Suprapubic skin (tissue), 4 donors: ENCODE measurements at places on chromosomes 7 and 10. TPM values are rescaled to one million over a fixed set of nuclear protein-coding genes. Genes with fewer than 3 reads are reported as not detected.
A peak's percentile ranks its signal among the peaks of the same experiment; 100 is the strongest.

DNA sequence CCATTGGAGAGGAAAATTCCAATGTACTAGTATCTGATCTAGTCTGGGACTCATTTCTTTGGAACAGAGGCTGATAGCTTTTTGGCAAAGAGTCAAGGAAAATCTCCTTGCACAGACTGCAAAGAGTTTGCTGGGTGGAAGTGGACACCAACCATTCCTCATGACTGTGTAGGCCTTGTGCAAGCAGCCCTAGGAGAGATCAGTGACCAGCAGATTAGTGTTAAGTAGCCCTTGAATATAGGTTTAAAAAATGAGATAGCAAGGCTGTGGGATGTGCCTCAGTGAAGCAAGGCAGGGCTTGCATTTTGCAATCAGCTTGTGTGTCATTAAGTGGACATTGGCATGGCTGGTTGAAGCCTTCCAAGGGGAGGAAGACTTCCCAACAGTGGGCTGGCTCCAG, 341.6 kb downstream of the PLXNA4 start:
- DNase-seq, result no peak
- no peak overlapping the region for H3K27ac ChIP-seq
- H3K36me3 ChIP-seq, result no peaks in the 10 kb centered on the region
- no peak overlapping the region for H3K4me3 ChIP-seq
- H3K4me1 ChIP-seq, result peaks cover 12% of the 10 kb centered on the region
- no peaks in the 10 kb centered on the region for H3K27me3 ChIP-seq

- H3K4me3 ChIP-seq, result no peak overlapping the region
- H3K27ac ChIP-seq, result no peak overlapping the region
- no peak for DNase-seq
- no peaks in the 10 kb centered on the region for H3K36me3 ChIP-seq
- no peaks in the 10 kb centered on the region for H3K27me3 ChIP-seq
Observed at GRCh38 chr7:113892818-113893217, 26.0 kb downstream of the PPP1R3A start.

DNA sequence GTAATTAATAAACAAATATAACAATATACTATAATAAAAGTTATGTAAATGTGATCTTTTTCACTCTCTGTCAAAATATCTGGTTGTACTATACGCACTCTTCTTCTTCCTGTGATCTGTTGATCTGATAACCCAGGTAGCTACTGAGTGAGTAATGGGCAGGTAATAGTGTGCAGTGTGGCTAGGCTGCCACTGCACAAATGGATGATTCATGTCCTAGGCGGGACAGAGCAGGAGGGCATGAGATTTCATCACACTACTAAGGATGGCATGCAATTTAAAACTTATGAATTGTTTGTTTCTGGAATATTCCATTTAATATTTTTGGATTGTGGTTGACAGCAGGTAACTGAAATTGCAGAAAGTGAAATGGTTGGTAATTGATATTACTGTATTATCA, 44.5 kb downstream of the TAS2R16 start:
- no peak overlapping the region for H3K27ac ChIP-seq
- H3K36me3 ChIP-seq, result no peaks in the 10 kb centered on the region

DNA sequence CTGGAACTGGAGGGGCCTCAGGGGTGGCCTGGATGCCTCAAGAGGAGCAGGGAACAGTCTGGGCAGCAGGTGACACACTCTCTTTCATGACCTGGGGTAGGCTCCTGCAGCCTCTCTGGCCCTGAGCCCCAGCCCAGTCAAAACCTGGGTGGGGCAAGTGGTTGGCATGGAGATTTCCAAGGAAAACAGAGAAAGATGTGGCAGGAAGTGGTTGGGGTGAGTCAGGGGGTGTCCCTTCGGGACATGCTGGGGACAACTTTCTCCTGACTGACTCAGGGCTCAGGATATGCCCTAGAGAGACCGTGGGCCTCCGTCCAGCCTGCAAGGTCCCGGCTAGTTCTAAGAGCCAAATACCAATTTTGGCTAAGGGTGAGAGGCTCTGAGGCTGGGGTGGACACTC, 2.9 kb downstream of the AQP1 start:
- no peaks in the 10 kb centered on the region for H3K36me3 ChIP-seq
- DNase-seq, result no peak
- H3K4me1 ChIP-seq, result peaks cover 39% of the 10 kb centered on the region
- H3K4me3 ChIP-seq, result peak overlapping the region; percentile 36
- no peaks in the 10 kb centered on the region for H3K27me3 ChIP-seq

DNA sequence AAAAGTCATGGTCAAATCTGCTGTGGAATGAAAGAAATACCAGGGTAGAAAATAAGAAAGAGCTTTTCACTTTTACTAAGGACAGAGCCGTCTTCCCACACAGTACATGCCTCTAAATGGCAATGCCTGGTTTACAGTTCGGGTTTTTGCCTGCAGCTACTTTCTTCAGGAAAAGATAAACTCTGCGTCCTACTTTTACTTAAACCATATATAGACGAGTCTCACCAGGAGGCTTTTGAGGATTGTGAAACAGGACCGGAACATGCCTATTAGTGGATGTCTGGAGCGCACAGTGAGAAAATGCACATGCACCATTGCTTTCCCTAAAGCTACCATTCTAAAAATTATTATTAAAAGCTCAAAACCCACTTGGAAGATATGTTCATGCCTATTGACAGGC, 70.5 kb downstream of the KLF6 start:
- H3K4me1 ChIP-seq, result peaks cover 18% of the 10 kb centered on the region
- no peak for DNase-seq
- H3K27ac ChIP-seq, result no peak overlapping the region
- H3K36me3 ChIP-seq, result no peaks in the 10 kb centered on the region
- H3K27me3 ChIP-seq, result no peaks in the 10 kb centered on the region

The ASB15 gene
- not detected for total RNA-seq

The SCD gene
- 53.1 TPM for total RNA-seq

GRCh38 chr7:137931823-137932222, 70.1 kb downstream of the CREB3L2 start:
- H3K27me3 ChIP-seq, result no peaks in the 10 kb centered on the region
- H3K4me3 ChIP-seq, result no peak overlapping the region
- no peak for DNase-seq
- H3K27ac ChIP-seq, result no peak overlapping the region
- H3K4me1 ChIP-seq, result peaks cover 46% of the 10 kb centered on the region

- H3K4me3 ChIP-seq, result peak overlapping the region; percentile 52
- H3K36me3 ChIP-seq, result no peaks in the 10 kb centered on the region
- H3K27me3 ChIP-seq, result no peaks in the 10 kb centered on the region
- peak; percentile 83 for DNase-seq
Observed at GRCh38 chr10:43689618-43689954, 40.9 kb upstream of the ZNF32 start.

- no peaks in the 10 kb centered on the region for H3K4me1 ChIP-seq
- no peaks in the 10 kb centered on the region for H3K27me3 ChIP-seq
- H3K36me3 ChIP-seq, result no peaks in the 10 kb centered on the region
- peak; percentile 29 for DNase-seq
Observed at GRCh38 chr10:86180861-86181260, 185.7 kb downstream of the GRID1 start.

The IQUB gene
- 1.0 TPM for total RNA-seq

The FGFBP3 gene
- 0.23 TPM for total RNA-seq

The SRGN gene
- total RNA-seq, result 24.9 TPM

DNA sequence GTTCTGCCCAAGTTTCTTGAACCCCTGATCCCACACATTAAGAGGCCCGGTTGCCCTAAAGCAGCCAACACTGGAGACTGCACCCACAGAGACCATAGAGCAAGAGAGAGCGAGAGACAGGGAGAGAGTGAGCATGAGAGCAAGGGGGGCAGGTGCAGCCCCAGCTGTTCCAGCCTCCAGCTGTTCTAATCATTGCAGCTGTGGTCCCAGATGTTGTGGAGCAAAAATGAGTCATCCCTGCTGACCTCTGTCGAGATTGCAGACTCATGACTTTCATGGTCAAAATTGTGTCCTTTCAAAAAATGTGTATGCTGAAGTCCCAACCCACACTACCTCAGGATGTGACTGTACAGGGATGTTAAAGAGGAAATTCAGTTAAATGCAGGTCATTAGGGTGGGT, 143.9 kb upstream of the FRMD4A start:
- H3K4me3 ChIP-seq, result no peak overlapping the region
- peaks cover 9% of the 10 kb centered on the region for H3K4me1 ChIP-seq
- no peak for DNase-seq
- no peak overlapping the region for H3K27ac ChIP-seq
- no peaks in the 10 kb centered on the region for H3K27me3 ChIP-seq

The MYO1G gene
- 1.7 TPM for total RNA-seq

DNA sequence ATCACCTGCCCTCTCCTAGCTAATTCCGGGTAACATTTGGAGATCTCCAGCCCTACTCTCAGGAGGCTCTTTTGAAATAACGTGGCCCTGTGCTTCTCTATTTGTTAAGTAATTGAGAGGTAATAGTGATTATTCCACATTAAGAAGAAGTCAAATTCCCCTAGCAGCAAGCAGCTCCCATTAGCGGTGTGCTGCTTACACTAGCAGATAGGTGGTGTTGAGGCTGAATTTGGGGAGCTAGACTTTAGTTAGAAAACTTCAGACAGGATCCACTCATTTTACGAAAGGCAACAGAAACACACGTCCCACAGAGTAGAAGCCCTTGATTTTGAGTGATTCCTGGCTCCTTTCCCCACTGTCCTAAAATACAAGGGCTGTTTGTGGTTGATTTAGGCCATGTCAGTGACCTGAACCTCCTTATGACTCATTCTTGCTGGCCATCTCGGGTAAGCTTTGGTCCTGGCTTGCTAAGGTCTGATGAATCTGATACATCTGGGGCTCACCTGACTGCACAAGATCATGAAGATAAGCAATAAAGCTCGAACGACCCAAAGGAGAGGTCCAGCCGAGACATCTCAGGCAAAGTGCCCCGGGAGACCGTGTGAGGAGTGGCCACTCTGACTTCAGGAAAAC, 77.2 kb downstream of the FAM204A start:
- H3K27ac ChIP-seq, result no peak overlapping the region
- no peak overlapping the region for H3K4me3 ChIP-seq
- no peaks in the 10 kb centered on the region for H3K4me1 ChIP-seq
- H3K36me3 ChIP-seq, result no peaks in the 10 kb centered on the region
- DNase-seq, result no peak

- H3K4me1 ChIP-seq, result no peaks in the 10 kb centered on the region
- no peak for DNase-seq
- H3K4me3 ChIP-seq, result no peak overlapping the region
- no peaks in the 10 kb centered on the region for H3K36me3 ChIP-seq
Observed at GRCh38 chr10:125629758-125630376, 53.1 kb downstream of the TEX36 start.

The LRRN3 gene
- total RNA-seq, result 1.8 TPM

- peaks cover 7% of the 10 kb centered on the region for H3K4me1 ChIP-seq
- no peaks in the 10 kb centered on the region for H3K36me3 ChIP-seq
- H3K4me3 ChIP-seq, result no peak overlapping the region
- H3K27ac ChIP-seq, result no peak overlapping the region
- no peak for DNase-seq
- no peaks in the 10 kb centered on the region for H3K27me3 ChIP-seq
Observed at GRCh38 chr7:20327055-20327454, 3.6 kb upstream of the ITGB8 start.

DNA sequence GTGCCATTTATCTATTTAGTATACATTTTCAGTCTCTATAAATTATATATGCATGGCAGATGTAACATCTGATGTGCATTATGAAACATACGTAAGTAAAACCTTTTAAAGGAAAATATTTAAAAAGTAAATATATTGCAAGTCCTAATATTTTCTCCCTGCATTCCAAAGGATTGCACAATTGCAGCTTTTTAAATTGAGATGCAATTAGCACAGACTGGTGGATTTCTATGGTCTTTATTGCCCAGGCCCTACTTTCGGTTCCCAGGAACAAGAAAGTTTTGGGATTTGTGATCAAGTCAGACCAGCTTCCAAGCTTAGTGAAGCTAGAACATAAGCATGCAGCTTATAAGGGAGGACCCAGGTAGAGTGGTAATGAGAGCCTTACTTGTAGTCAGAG, 337.8 kb downstream of the NRG3 start:
- no peaks in the 10 kb centered on the region for H3K27me3 ChIP-seq
- H3K4me1 ChIP-seq, result no peaks in the 10 kb centered on the region
- H3K4me3 ChIP-seq, result no peak overlapping the region
- DNase-seq, result no peak
- no peaks in the 10 kb centered on the region for H3K36me3 ChIP-seq

The PLEKHA8 gene
- total RNA-seq, result 12.4 TPM

- no peaks in the 10 kb centered on the region for H3K27me3 ChIP-seq
- H3K4me3 ChIP-seq, result no peak overlapping the region
- no peak for DNase-seq
- H3K4me1 ChIP-seq, result no peaks in the 10 kb centered on the region
Observed at GRCh38 chr7:94190599-94191061, 186.5 kb upstream of the BET1 start.

The PRRT4 gene
- total RNA-seq, result 5.1 TPM

DNA sequence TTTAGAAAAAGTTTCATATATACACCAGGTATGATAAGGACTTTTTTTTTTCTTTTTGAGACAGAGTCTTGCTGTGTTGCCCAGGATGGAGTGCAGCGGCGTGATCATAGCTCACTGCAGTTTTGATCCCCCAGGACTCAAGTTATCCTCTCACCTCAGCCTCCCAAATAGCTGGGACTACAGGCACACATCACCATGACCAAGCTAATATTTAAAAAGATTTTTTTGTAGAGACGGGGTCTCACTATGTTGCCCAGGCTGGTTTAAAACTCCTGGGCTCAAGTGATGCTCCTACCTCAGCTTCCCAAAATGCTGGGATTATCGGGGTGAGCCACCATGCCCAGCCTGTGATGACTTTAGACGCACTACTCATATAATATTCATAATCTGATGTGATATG, 2.2 kb upstream of the PRKCQ start:
- H3K4me3 ChIP-seq, result no peak overlapping the region
- no peak overlapping the region for H3K27ac ChIP-seq
- H3K4me1 ChIP-seq, result peaks cover 8% of the 10 kb centered on the region
- no peaks in the 10 kb centered on the region for H3K36me3 ChIP-seq
- DNase-seq, result no peak

The PNLIPRP2 gene
- not detected for total RNA-seq

DNA sequence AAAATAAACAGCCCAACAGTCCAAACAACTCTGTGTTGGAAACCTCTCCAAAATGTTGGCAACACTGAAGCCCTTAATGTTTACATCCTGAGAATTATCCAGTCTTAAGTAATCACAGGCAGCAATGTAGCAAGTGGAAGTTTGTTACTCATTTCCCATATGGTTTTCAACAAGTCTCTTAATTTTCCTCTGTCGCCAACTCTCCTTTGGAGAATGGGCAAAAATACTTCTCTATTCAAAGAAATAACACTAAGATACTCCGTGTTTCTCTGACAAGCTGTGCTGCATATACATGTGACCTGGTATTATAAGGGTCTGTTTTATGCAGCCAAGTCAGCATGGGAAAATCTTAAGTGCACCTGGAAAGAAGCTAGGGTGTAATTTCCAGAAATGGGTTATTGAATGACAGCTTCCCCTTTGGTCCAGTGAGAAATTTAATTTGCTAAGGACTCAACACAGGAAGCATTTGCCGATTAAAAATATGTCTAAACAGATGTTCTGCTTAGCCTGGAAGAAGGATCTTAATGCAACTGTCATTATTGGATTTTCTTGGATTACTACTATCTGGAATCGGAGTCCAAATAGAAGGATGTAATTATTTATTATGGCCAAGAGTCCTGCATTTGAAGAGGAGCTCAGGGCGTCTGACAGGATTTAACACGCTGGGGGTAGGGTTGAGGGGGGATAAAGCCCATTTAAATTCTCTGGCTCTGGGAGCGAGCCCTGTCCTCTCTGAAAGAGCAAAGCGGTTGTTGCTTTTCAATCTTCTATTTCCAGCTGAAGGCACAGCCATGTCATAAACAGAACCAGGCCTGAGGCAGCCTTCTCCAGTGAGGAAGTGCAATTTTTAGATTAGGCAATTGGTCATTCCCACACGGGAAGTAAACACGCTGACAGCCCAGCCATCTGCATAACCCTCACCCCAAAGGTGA, 73.1 kb downstream of the TLL2 start:
- H3K27ac ChIP-seq, result no peak overlapping the region
- no peak for DNase-seq
- H3K36me3 ChIP-seq, result no peaks in the 10 kb centered on the region
- no peak overlapping the region for H3K4me3 ChIP-seq
